ENCODE measurements at places on chromosomes 12 and 14.

DNA sequence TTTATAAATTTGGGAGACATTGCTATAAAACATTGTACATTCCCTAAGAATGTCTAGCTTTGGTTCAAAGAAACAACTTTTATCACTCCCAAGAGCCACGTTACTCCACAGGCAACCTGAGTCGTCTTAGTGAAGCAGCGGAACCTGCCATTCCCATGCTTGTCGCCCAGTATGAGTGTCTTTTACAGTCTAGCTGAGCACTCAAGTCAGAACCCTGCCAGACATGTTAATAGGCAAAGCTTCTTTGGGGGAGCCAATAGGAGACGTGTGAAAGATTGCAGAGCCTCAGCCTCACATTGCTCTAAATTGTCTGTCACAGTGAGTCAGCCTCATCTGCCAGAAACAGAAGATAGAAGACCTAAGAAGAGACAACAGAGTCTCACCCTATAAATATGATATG, 541.6 kb upstream of the FLRT2 start:
- no peak overlapping the region for H3K27ac ChIP-seq
- no peaks in the 10 kb centered on the region for H3K36me3 ChIP-seq
- no peak for DNase-seq

DNA sequence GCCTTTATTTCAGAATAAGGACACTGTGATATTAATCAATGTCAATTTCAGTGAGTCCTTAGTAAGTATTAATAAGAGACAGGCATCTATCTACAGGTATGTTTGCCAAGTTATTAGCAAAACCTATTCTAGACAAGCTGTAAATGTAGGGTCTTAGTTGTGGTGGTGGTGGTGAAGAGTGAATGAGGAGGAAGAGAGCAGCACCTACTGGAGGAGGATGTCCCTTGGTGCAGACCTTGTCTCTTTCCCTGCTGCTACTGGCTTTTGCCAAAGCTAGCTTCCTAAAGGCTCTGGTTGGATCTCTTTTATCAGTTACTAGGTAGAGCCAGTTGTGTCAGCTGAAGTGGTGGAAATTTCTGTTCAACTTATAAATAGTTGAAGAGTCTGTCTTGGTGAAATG, 304.8 kb upstream of the ATP2B1 start:
- H3K27me3 ChIP-seq = no peaks in the 10 kb centered on the region
- no peak overlapping the region for H3K4me3 ChIP-seq
- peak; percentile 57 for DNase-seq
- no peak overlapping the region for H3K27ac ChIP-seq
- H3K36me3 ChIP-seq = no peaks in the 10 kb centered on the region
- no peaks in the 10 kb centered on the region for H3K4me1 ChIP-seq

GRCh38 chr12:47813511-47814196, 6.0 kb downstream of the HDAC7 start:
- H3K27ac ChIP-seq = peak overlapping the region; percentile 87
- H3K4me1 ChIP-seq = peaks cover 98% of the 10 kb centered on the region
- H3K36me3 ChIP-seq = peaks cover 5% of the 10 kb centered on the region
- H3K27me3 ChIP-seq = no peaks in the 10 kb centered on the region

DNA sequence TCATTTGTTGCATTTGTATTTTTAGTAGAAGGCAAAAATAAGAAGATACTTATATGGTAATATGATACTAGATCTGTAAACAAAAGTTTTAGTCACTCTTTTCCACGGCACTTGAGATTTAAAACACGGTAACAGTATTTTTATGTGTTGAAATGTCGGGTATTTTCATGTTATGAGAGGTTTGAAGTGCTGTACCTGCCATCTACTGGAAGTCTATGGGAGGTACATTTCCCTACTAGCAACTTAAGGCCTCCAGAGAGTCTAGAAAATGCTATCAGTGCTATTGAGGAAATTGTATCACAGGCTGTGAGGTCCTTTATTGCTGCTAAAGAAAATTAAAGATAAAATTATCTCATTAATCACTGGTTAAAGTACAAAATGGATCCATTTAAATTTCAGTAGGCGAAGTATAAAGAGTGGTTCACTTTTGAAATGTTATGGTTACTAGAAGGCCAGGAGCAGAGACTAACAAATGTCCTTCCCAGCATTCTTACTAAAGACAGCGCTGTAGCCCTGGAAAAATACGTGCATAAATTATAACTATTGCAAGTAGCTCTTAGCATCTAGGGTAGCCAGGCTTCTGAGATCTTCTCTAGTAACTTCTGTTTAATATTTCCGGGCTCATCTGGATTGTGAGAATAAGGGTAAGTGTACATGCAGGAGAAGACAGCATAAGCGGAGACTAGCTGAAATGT, 77.6 kb upstream of the PRKD1 start:
- no peak overlapping the region for H3K27ac ChIP-seq
- H3K36me3 ChIP-seq = no peaks in the 10 kb centered on the region
- H3K4me3 ChIP-seq = no peak overlapping the region
- no peaks in the 10 kb centered on the region for H3K27me3 ChIP-seq
- DNase-seq = no peak

DNA sequence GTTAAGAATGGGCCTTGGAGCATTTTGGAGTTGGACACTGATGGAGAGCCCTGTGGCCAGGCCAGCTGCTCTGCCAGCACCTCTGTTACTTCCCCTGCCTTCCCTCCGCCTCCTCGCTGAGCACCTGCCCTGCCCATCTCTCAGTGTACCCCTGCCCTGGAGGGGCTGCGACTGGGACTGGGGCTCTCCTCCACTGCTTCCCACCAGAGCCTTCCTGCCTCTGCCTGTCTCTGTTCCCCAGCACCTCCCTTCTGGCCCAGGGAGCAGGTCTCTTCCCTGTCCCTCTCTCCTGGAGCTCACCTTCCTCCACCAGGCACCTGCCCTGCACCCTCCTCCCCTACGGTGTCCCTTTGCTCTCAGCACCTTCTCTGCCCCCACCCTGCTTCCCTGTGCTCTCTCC, 62.1 kb downstream of the WDR20 start:
- H3K36me3 ChIP-seq = peaks cover 22% of the 10 kb centered on the region
- H3K27ac ChIP-seq = no peak overlapping the region
- H3K4me1 ChIP-seq = peaks cover 10% of the 10 kb centered on the region
- no peak overlapping the region for H3K4me3 ChIP-seq
- no peaks in the 10 kb centered on the region for H3K27me3 ChIP-seq

DNA sequence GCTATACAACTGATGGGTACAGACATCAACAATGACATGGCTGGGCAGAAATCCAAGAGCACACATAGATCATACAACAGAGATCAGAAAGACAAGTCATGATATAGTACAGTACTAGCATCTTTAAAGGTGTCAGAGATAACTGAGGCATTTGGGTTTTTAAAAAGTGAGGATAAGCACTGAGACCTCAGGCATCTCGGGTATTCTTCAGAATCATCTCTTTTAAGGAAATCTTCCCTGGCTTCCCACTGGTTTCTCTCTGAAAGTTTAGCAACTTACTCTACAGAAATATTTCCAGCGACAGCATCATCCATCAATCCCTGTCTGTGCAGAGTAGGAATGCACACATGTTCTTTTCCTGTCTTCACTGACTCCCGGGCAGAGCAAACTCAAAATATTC, 93.2 kb upstream of the PARP11 start:
- no peak overlapping the region for H3K4me3 ChIP-seq
- no peaks in the 10 kb centered on the region for H3K4me1 ChIP-seq
- H3K27ac ChIP-seq = no peak overlapping the region
- H3K36me3 ChIP-seq = no peaks in the 10 kb centered on the region
- H3K27me3 ChIP-seq = no peaks in the 10 kb centered on the region
- DNase-seq = no peak

DNA sequence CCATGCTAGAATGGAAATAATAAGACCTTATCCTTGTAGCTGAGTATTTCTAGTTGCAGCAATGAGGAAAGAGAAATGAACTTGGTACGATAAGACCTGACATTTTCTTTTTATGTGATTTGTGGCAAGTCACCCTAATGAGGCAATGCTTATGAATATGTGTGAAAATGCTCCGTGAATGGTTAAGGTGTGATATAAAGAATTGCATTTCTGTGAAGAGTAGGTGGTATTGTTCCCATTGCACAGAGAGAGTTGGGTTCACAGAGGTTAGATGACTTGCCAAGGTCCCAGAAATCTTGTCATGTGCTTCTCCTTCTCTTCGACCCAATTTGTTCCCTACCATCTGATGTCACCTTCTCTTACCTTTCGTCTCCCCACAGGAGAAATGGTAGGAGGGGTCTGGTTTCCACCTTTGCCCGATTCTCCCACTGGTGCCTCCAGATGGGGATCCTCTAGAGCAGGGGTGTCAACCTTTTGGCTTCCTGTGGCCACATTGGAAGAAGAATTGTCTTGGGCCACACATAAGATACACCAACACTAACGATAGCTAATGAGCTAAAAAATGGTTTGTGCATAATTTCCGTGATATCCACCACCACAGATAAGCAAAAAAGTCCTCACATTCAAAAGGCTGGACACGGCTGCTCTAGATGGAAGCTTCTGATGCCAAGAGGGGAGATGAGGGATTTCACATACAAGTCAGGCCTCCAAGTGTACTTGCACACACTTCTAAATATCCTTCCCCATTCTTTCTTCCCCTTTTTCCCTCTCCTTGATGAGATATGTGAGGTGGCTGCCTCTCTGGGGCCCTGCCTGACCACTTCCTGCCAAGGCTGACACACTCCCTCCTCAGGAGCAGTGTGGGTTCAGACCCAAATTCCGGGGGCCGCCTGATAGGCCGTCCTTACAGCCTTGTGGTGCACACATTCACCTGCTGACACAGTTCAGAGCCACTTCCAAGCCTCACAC, 96.1 kb downstream of the PLXNC1 start:
- peak; percentile 61 for DNase-seq
- peaks cover 16% of the 10 kb centered on the region for H3K36me3 ChIP-seq
- H3K27me3 ChIP-seq = no peaks in the 10 kb centered on the region
- peak overlapping the region; percentile 85 for H3K27ac ChIP-seq
- H3K4me3 ChIP-seq = no peak overlapping the region

DNA sequence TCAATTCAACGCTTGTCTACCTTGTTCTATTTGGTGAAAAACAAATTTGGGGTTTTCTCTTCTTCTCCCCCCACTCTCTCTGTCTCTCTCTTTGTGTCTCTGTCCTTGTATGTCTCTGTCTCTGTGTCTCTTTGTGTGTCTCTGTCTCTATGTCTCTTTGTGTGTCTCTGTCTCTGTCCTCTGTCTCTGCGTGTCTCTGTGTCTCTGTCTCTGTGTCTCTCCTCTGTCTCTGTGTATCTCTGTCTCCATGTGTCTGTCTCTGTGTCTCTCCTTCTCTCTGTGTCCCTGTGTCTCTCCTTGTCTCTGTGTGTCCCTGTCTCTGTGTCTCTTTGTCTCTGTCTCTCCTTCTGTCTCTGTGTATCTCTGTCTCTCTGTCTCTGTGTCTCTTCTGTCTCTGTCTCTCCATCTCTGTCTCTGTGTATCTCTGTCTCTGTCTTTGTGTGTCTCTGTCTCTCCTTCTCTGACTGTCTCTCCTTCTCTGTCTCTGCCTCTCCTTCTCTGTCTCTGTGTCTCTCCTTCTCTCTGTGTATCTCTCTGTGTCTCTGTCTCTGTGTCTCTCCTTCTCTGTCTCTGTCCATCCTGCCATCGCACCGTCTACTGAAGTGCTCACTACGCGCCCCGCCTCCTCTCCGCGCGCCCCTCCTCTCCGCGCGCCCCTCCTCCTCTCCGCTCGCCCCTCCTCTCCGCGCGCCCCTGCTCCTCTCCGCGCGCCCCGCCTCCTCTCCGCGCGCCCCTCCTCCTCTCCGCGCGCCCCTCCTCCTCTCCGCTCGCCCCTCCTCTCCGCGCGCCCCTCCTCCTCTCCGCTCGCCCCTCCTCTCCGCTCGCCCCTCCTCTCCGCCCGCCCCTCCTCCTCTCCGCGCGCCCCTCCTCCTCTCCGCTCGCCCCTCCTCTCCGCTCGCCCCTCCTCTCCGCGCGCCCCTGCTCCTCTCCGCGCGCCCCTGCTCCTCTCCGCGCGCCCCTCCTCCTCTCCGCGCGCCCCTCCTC, 12.8 kb downstream of the LRCOL1 start:
- H3K4me1 ChIP-seq = peaks cover 24% of the 10 kb centered on the region
- DNase-seq = peak; percentile 47
- H3K27me3 ChIP-seq = peaks cover 3% of the 10 kb centered on the region
- H3K36me3 ChIP-seq = no peaks in the 10 kb centered on the region
- H3K4me3 ChIP-seq = peak overlapping the region; percentile 27

DNA sequence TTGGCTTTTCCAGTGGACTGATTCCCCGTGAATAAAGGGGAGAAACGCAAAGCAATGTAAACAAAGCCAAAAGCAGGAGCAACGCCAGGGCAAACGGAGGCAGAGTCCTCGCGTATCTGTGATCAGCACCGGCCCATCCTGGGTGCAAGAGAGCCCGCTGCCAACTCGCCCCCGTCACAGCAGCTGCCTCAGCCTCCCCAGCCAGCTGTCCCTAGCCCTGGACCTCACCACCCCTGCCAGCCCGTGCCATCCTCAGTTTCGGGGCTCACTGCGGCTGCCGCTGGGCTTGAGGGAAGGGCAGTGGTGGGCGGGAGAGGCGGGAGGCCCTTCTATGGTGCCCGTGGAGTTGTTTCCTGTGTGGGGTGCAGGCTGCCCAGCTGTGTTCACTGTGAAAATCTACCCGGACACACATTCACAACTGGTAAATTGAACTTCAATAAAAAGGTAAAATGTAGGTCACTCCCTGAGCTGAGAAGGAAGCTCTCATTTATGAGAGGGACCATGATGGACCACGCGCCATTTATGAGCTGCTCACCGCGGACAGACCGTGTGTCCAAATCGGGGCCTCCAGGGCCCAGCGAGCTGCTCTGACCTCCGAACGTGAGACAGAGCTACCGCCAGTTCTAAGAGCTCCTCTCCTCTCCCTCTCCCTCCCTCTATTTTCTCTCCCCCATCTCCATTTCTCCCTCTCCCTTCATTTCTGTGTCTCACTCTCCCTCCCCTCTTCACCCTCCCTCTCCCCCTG, 330.5 kb upstream of the SFSWAP start:
- H3K4me3 ChIP-seq = no peak overlapping the region
- H3K36me3 ChIP-seq = no peaks in the 10 kb centered on the region
- no peaks in the 10 kb centered on the region for H3K27me3 ChIP-seq

GRCh38 chr14:49310298-49310697, 275.9 kb downstream of the RPS29 start:
- DNase-seq = no peak
- no peak overlapping the region for H3K27ac ChIP-seq
- no peaks in the 10 kb centered on the region for H3K36me3 ChIP-seq
- H3K27me3 ChIP-seq = no peaks in the 10 kb centered on the region
- no peak overlapping the region for H3K4me3 ChIP-seq

DNA sequence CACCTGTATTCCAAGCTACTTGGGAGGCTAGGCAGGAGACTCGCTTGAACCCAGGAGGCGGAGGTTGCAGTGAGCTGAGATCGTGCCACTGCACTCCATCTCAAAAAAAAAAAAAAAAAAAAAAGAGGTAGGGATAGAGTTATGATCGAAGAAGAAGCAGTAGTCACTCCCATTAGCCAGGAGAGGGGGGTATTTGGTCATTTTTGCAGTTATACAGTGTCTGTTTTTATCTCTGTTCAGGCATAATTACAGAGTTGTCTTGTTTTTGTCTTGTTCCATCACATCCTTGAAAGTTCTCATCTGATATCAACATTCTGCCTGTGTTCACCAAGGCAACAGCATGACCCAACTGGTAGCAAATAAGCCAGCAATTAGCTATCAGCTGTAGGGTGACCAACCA, 98.5 kb upstream of the TMPO start:
- no peak for DNase-seq
- no peaks in the 10 kb centered on the region for H3K4me1 ChIP-seq
- H3K36me3 ChIP-seq = no peaks in the 10 kb centered on the region
- no peak overlapping the region for H3K4me3 ChIP-seq
